Substantia nigra (tissue), 51 donors: ENCODE measurements at places on chromosomes 11 and 22.

DNA sequence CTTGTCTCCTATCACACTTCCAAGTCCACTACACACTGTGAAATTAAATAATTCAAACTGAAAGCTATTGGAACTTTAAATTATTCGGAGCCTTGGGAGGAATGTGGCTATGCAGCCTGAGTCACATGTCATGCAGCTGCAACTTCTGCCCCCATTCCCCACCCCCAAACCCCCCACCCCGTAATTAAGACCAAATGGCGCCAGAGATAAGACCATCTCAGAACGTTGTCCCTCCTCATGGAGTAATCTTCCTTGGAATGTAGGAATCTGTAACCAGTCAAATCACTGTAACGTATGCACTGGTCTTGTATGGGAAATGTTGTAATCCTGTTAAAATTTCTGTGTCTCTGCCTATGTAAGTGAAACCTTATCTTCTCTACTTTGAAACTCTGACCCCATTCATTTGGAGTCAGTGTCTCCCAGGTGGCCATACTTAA, 37.0 kb downstream of the GAB2 start:
- DNase-seq, result no peak

- DNase-seq, result no peak
Measured at GRCh38 chr11:35177370-35177769, 38.4 kb downstream of the CD44 start.

- no peak for DNase-seq
Measured at GRCh38 chr11:34585304-34585734, 35.6 kb upstream of the EHF start.

DNA sequence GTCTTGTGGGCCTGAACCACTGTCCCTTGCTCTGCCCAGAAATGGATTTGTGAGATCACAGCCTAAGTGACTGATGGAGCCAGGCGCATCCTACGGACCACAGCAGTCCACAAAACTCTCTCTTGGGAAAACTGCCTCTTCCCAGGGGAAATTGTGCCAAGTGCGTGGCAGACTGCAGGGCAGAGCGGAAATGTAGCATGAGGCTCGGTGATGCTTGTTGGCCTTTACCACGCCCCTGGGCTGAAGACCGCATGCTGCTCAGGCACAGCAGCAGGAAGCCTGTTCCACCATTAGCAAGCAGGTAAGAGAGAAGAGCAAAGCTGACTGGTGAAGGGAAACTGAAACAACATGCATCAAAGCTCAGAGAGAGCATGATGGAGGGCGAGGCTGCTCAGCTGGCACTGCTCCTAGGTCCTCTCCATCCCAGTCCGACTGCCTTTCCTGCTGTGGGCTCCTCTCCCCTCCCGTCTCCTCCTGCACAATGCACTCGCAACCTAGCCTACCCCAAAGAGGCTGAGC, 26.5 kb upstream of the SCARF2 start:
- DNase-seq, result no peak

GRCh38 chr11:67303132-67303834, at the start of gene SSH3:
Gene SSH3, plus strand, starts transcription at chr11:67303530. Its CDS starts 96 bp downstream, at chr11:67303626.
- DNase-seq, result peak; percentile 25

DNA sequence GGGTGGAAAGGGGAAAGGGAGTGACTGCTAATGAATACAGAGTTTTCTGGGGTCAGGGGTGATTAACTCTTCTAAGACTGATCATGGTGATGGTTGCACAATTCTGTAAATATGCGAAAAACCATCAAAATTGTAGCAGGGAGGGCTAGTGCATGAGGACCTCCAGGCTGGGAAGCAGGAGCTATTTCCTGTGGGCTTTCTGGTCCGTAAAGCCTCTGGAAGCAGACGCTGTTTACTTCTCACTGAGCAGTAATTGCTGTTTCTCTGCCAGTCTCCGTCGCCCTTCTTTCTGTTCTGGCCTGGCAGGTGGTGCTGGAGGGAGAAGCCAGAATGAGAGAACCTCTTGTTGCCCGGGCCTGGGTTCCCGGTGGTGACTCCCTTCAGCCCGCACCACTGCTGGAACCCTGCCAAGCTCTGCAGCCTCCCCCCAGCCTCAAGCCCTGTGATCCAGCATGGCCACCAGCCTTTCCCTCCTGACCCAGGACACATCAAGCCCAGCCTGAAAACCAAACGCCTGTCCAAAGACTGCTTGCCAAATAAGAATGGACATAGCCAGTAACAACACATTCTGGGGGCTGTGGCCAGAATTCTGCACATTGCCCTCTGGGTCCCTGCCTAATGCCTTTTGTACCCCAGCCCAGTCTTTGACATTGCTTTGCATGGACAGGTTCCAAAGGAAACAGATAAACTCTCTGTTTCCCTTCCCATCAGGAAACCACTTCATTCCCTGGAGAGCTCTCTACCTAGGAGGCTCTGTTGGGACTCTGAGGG, 201.0 kb upstream of the NAV2 start:
- DNase-seq, result peak; percentile 85

DNA sequence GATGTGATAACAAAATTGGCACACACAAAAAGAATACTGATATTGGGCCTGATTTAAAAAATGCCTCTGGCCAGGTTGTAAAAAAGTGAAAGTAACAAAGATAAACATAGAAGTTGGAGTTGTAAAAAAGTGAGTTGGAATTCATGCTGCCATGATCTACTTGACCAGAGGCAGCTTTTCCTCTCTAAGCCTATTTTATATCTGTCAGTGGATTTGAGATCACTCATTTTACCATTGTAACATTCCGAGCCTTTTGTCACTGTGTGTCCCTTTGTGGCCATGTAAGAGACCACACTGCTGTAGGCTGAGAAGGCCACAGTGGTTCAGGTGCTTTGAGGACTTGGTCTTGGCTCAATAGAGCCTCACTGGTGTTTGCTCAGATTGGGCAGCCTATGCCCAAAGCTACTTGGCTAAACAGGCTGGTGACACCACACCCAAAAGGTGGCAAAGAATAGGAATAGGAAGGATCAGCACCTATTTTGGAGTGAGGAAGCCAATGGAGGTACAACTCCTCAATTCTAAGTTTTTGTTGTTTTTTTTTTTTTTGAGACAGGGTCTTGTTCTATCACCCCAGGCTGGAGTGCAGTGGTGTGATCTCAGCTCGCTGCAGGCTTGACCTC, 7.1 kb downstream of the FEN1 start:
- no peak for DNase-seq

- no peak for DNase-seq
Measured at GRCh38 chr11:86579406-86579731, 93.0 kb downstream of the ME3 start.
